ENCODE measurements at places on chromosomes 7 and 10. TPM values are rescaled to one million over a fixed set of nuclear protein-coding genes. Genes with fewer than 3 reads are reported as not detected.

Gene ANKRD30A
- 725 TPM for total RNA-seq

Gene GRID1
- total RNA-seq, result 5.9 TPM

Gene C7orf33
- total RNA-seq, result not detected

Gene FGFBP3
- 1.1 TPM for total RNA-seq

Gene DNAJC12
- total RNA-seq, result 0.96 TPM

Gene SPAM1
- not detected for total RNA-seq

Gene GARS1
- 66.9 TPM for total RNA-seq

Gene PALS2
- total RNA-seq, result 32.6 TPM

Gene ATP6V0E2
- total RNA-seq, result 29.2 TPM

Gene DENND2A
- 13.1 TPM for total RNA-seq

Gene ZNF853
- 5.8 TPM for total RNA-seq

Gene ECHDC3
- total RNA-seq, result 256 TPM

Gene ZNF680
- 34.1 TPM for total RNA-seq

Gene HYAL4
- not detected for total RNA-seq

Gene HOGA1
- 2.3 TPM for total RNA-seq

Gene BAMBI
- total RNA-seq, result 7.5 TPM

Gene STEAP4
- total RNA-seq, result 49.3 TPM

Gene RGR
- total RNA-seq, result 0.96 TPM

Gene RPEL1
- not detected for total RNA-seq

Gene MMS19
- total RNA-seq, result 73.0 TPM

Gene ETV1
- 5.6 TPM for total RNA-seq

Gene MYO3A
- total RNA-seq, result 0.29 TPM

Gene ANK3
- 93.2 TPM for total RNA-seq

Gene AKR1D1
- total RNA-seq, result not detected

Gene GPNMB
- 460 TPM for total RNA-seq

Gene BRI3
- total RNA-seq, result 56.4 TPM

Gene NOD1
- 11.2 TPM for total RNA-seq

Gene UMAD1
- total RNA-seq, result 13.6 TPM

All from breast epithelium (tissue), 4 donors.